ENCODE measurements at places on chromosomes 1 and 21. TPM values are rescaled to one million over a fixed set of nuclear protein-coding genes. Genes with fewer than 3 reads are reported as not detected.

LCE3D gene
- not detected for total RNA-seq

MAB21L3 gene
- not detected for total RNA-seq

ZNF281 gene
- 16.6 TPM for total RNA-seq

CHODL gene
- not detected for total RNA-seq

CELA2A gene
- total RNA-seq = not detected

OR2T11 gene
- not detected for total RNA-seq

UQCRHL gene
- 1.1 TPM for total RNA-seq

CDA gene
- not detected for total RNA-seq

SYT11 gene
- total RNA-seq = 5.7 TPM

OLFM3 gene
- not detected for total RNA-seq

CFHR3 gene
- not detected for total RNA-seq

CR1L gene
- not detected for total RNA-seq

PDXK gene
- 81.9 TPM for total RNA-seq
